ENCODE measurements at places on chromosomes 11 and 22.
A peak's percentile ranks its signal among the peaks of the same experiment; 100 is the strongest.

DNA sequence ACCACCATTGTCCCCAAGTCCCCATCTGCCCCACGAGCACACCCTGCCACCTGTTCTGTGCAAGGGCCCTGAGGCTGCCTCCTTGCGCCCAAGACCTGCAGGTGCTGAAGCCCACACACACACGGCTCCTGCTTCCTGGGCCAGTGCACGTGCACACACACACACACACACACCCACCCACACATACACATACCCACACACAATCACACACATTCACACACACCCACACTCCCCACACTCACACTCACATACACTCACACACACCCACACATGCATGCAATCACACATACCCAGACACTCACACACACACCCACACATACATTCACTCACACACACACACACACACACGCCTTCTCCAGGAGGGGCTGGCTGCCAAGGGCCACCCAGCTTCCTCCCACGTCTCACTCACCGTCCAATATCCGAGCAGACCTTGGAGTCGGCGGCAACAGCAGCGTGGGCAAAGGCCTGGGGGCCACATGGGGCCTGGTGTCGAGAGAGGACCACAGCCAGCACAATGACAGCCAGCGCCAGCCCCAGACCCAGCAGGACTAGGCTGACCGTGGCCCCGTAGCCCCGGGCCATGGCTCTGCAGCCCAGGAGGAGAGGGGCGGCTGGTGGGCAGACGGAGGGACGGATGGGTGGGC, 616 bp downstream of the GGT5 start:
- DNase-seq = no peak

DNA sequence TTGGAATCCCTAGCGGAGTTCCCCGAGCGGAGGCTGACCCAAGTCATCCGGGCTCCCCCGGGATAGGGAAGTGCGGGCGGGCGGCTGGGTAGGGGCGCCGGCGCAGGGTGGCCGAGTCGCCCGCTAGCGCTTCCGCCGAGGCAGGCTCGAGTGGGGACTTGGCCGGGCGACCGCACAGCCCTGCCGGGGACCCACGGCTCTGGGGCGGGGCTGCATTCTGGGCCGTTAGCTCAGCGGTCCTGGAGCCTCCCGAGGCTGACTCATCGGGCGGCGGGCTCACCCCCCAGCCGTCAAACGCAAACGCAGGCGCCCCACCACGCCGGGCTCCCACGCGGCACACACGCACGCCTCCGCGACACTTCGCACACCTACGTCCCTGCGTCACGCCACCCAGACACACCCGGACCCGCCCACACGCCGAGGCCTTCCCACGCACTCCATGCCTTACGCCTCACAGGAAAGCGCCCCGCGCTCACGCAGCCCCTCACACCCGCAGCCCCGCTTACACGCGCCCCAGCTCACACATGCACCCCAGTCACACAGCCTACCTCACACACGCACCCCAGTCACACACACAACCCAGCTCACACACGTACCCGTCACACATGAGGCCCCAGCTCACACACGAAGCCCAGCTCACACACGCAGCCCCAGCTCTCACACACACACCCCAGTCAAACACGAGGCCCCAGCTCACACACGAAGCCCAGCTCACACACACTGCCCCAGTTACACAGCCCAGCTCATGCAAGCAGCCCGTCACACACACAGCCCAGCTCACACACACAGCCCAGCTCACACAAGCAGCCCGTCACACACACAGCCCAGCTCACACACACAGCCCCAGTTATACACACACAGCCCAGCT, 1.2 kb downstream of the PHLDB1 start:
- peak; percentile 82 for DNase-seq

DNA sequence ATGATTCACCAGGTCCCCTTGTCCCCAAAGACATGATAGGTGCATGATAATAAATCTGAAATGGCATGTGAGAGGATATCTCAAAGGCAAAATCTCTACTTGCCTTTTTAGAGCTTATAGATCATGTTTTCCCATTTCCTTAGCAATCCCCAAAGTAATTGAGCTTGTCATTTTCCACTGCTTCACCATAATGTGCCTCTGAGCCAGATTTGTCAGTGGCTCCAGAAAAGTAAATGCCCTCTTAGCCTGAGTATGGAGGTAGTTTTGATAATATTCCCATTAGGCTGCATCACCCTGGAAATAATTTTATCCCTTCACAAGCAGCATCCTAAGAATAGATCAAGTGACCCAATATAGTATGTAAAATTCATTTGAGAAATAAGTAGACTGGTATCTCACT, 36.7 kb upstream of the ADSL start:
- DNase-seq = no peak

DNA sequence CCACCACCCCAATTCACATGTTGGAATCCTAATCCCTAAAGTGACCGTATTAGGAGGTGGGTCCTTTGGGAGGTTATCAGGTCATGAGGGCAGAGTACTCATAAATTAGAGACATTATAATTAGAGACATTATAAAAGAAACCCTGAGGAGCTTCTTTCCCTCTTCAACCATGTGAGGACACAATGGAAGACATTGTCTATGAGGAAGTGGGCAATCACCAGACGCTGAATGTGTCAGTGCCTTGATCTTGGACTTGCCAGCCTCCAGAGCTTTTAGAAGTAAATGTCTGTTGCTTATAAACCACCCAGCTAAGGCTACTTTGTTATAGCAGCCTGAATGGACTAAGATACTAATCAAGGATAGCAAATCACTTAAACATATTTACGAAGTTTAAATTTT, 14.8 kb downstream of the GAB2 start:
- DNase-seq = no peak

- DNase-seq = no peak
Measured at GRCh38 chr11:133830931-133831907, 14.1 kb downstream of the SPATA19 start.

DNA sequence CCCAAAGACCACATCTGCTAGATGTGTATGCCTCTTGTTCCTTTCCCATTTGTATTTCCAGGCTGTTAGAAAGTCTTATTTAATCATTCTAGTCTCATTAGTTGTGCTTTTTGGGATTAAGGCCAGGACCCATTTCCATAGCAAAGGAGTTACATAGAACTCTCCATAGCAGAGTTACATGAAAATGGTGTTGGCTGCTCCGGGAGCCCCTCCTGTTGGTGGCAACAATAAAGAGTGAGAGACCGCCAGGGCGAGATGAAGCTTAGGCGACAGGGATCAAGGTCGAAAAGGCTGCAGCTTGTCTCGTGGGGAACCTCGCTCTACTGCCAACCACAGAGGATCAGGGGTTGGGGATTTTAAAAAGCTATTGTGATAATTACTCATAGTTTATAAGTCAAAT, 58.3 kb downstream of the GRIK4 start:
- DNase-seq = no peak

- DNase-seq = peak; percentile 42
Measured at GRCh38 chr11:67117672-67118180, 1.3 kb upstream of the KDM2A start.

GRCh38 chr11:74248469-74248868, 63.0 kb downstream of the P4HA3 start:
- DNase-seq = no peak

DNA sequence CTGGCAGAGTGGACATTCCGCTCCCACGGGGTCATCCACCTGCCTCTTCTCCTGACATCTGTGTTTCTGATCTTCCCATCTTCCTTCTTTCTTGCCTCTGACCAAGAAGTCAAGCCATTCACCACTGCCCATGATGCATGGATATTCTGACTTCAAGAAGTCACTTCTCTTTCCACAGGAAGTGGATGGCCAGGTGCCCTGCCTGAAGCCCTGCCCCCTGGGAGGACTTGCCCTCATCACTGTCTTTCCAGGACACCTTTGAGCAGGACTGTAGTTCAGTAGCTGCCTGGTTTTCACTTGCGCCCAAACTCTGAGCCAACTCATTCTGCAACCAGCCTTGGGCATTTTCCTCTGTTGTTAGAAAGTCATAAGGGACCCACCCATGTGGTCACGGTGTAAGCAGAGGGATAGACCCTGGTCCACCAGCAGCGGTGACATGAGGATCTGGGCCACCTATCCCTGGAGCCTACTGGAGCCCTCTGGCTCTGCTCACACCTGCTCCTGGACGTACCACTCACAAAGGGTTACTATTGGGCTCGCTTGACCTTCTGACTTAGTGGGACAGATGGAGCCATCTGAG, 6.9 kb downstream of the CYTH4 start:
- no peak for DNase-seq

DNA sequence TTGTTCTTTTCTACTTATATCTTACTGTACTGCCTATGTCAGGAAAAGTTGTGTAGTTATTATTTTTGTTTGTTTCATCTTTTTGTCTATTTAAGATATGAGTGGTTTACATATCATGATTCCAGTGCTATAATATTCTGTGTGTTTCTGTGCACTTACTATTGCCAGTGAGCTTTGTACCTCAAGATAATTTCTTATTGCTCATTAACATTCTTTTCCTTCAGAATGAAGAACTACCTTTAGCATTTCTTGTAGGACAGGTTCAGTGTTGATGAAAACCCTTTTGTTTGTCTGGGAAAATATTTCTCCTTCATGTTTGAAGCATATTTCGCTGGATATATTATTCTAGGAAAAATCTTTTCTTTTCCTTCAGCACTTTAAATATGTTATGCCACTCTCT, 452.7 kb upstream of the FAT3 start:
- no peak for DNase-seq

DNA sequence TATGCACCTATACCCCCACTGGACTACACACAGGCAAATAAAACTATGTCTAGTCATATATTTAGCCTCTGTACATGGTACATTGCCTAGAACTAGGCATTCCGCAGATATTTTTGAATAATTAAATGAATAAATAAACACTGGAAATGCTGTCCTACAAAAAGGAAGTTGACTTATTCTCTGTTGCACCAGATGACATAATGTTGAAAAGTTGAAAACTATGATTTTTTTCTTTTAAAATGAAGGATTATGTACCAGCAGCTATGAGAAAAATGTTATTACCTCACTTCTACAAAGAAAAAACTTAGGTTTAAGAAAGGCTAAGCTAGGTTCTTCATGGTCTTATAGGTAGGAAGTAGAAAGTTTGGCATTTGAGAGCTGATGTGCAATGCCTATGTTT, 856.6 kb downstream of the METTL15 start:
- DNase-seq = no peak

DNA sequence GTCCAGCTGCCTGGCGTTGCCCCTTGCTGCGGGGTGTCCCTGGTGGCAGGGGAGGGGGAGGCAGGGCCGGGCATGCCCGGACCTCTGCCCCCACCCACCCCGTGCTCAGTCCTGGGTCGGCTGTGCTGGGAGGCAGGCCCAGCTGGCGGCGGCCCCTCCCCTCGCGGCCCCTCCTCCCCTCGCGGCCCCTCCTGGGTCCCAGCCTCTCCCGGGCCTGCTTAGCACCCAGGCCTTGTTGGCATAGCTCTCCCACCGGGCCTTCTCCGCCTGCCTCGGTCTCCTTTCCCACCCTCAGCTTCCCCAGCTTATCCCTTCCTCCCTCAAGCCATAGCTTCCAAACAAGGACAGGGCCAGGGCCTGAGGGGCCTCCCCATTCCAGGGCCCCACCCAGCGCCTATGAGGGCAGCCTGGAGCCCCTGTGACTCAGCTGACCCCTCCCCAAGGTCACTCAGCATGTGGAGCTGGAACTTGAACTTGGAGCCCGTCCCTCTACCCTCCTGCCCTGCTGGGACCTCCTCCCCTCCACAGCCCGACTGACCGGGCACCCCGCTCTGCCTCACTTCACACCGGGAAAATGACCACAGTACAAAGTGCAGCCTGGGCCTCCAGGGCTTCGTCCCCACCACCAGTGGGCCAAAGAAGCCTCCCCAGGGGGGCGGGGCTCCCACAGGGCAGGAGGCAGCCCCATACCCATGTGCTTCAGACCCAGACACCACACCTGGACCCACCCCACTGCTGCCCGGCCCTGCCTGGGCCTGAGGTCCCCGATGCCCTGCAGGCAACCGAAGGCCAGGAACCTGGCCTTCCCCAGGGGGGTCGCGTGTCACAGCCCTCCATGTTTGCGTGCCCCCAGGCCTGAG, 1.2 kb downstream of the EPS8L2 start:
- no peak for DNase-seq

DNA sequence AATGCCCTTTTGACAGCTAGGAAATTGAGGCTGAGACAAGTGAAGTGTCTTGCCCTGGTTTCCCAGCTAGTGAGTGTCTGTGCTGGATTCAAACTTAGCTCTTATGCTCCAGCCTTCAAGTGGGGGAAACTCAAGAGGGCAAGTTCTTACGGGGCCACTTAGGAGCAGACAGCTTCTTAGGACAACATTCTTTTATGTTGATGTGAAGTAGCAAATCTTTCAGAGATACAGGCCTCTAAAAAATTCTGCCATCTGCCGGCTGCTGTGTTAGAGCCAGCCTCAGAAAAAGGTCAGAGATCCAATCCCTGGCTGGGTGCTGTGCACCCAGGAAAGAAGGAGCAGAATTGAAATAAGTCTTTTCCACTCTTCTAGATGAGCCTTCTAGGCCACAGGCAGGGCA, 26.6 kb downstream of the TIMP3 start:
- DNase-seq = no peak

- no peak for DNase-seq
Measured at GRCh38 chr11:61541598-61541997, 33.0 kb downstream of the LRRC10B start.

GRCh38 chr11:16310943-16311342, 45.4 kb downstream of the SOX6 start:
- DNase-seq = no peak

DNA sequence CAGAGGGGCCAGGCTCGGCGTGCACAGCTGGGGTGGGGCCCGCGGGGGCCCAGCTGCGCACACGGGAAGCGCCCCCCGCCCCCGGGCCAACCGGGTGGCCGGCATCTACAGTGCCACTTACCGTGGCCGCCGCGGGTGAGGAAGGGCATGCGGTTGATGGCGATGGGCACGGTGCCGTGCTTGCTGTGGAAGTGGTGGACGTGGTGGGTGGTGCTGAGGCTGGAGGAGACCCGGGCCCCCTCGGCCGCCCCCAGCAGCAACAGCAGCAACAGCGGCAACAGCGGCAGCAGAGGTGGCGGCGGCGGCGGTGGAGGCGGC, 51.4 kb downstream of the SLC22A12 start:
- DNase-seq = no peak
